ENCODE measurements at places on chromosomes 16 and 17. TPM values are rescaled to one million over a fixed set of nuclear protein-coding genes. Genes with fewer than 3 reads are reported as not detected.

CES5A gene
- total RNA-seq = not detected

TNFSF13 gene
- total RNA-seq = 6.3 TPM

HES7 gene
- not detected for total RNA-seq

AXIN2 gene
- total RNA-seq = 21.0 TPM

CD300H gene
- total RNA-seq = not detected

- DNase-seq = no peak
Measured at GRCh38 chr16:49635591-49636581, 220.0 kb downstream of the ZNF423 start.

DNA sequence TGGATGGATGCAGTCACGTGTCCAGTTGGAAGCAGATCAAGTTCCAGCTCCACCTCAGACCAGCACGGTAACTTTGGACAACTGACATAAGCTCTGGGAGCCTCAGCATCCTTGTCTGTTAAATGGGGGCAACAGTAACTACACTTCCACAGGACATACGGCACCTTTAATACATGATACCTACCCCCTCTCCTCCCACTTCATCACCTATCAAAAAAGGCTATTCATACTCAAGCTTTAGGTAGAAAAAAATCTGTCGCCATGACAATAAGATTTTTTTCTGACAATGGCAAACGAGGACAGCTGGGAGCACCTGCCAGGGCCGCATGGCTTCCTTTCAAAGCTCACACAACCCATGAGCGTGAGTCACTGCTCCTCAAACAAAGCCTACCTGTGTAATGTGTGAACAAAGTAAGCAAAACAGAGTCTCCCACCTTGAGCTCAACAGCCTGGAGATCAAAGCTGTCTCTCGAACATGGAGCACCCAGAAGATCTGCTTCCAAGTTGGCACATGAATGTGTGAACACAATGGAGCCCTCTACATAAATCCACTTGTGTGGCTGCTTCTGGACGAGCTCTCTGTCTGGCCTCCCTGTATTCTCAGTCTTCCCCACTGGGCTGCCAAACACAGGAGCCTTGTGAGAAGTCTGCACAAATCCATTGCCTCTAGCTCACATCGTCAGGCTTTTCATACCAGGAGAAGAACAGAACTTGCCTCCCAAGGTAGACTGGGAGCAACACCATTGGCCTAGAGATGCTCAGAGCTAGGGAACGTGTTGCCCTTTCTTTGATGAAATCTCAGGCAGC is 459.7 kb downstream of the SOX9 start:
- DNase-seq = no peak

DNA sequence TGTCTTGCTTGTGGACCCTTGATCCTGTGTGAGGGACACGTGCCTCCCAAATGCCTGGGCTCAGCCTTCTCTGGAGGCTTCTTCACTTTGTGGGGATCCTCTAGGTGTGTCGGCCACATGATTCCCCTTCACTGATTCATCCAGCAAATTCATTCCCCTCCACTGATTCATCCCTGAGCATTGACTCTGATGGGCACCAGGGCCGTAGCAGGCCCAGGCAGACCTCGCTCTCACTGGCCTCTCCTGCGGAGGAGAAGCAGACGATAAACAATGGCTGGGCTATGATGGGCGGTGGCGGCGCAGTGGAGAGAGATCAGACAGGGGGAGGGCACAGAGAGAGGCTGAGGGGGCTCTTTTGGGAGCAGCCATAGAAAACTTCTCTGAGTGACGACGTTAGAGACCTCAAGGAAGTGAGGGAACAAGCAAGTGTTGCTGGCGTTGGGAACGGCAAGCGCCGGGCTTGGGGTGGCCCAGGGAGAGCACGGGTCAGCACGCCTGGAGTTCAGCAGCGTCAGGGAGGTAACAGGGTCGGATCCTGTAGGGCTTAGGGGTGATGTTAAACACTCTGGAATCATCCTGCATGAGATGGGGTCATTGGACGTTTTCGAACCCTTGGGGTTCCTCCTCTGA is 17.5 kb upstream of the RPTOR start:
- no peak for DNase-seq

GRCh38 chr16:9409560-9410493 is 318.4 kb downstream of the HAPSTR1 start:
- DNase-seq = no peak

DNA sequence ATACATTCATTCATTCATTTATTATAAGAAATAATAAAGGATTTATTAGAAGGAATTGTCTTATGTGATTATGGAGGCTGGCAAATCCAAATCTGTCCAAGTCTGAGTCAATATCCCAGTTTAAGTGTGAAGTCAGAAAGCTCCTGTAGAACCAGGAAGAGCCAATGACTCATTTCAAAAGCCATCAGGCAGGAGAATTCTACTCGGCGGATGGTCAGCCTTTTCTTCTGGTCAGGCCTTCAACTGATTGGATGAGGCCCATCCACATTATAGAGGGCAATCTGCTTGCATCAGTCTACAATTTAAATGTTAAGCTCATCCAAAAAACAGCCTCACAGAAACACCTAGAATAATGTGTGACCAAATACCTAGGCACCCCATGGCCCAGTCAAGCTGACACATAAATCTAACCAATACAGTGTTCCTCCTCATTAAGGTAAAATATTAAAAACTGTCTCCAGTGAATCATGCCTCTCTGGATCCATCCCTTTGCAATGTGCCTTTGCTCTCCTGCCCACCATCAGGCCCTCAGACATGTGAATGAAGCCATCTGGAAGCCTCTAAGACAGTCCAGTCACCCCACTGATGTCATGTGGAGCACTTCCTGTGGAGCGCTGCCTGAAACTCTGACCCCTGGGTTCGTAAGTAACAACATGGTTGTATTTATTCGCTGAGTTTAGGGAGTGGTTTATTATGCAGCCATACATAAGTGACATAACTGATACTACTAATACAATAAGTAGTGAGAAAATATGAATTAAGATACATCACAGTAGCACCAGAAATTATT is 69.2 kb upstream of the WSB1 start:
- DNase-seq = no peak

- DNase-seq = no peak
Measured at GRCh38 chr16:30753596-30753995, 5.4 kb downstream of the PHKG2 start.

GRCh38 chr16:70395345-70395901 is 43.5 kb downstream of the ST3GAL2 start:
- peak; percentile 63 for DNase-seq

DNA sequence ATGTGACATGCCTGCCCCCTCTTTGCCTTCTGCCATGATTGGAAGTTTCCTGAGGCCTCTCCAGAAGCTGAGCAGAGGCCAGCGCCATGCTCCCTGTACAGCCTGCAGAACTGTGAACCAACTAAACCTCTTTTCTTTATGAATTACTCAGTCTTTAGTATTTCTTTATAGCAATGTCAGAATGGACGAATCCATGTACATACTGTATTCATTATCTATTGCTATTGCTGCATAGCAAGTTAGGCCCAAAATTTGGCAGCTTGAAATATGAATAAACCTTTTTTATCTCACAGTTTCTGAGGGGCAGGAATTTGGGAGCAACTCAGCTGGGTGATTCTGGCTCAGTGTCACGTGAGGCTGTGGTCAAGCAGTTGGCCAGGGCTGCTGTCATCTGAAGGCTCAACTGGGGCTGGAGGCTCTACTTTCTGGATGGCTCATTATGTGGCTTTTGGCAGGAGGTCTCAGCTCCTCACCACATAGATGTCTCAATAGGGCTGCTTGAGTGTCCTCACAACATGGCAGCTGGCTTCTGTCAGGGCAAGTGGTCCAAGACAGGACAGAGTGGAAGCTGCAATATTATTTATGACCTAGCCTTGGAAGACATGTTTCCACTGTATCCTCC is 40.0 kb downstream of the SOCS1 start:
- no peak for DNase-seq

DNA sequence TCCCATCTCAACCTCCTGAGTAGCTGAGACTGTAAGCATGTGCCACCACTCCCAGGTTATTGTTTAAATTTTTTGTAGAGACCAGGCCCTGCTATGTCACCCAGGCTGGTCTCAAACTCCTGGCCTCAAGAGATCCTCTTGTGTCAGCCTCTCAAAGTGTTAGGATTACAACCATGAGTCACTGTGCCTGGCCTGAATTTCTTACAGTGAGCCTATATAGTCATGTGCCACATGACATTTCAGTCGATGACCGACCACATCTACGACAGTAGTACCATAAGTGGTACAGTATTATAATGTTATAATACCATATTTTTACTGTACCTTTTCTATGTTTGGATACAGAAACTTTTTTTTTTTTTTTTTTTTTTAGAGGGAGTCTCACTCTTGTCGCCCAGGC is 195.3 kb downstream of the STX8 start:
- DNase-seq = no peak

GRCh38 chr16:15970202-15970601 is 20.8 kb downstream of the ABCC1 start:
- no peak for DNase-seq

DNA sequence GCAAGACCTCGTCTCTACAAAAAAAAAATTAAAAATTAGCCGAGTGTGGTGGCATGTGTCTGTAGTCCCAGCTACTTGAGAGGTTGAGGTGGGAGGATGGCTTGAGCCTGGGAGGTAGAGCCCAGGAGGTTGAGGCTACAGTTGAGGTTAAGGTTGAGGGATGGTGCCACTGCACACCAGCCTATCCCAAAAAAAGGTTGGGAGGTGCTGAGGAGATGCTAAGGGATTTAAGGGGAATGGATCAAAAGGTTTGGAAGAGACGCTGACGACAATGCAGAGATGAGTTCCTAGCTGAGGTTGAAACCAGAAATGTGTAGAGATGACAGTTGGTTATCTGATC is 4.7 kb upstream of the NSMCE1 start:
- DNase-seq = no peak

- no peak for DNase-seq
Measured at GRCh38 chr16:56327071-56327928, 98.0 kb downstream of the AMFR start.
